ENCODE measurements at places on chromosomes 1 and 21.

- DNase-seq: no peak
Measured at GRCh38 chr1:178871551-178872320, 859 bp upstream of the ANGPTL1 start.

DNA sequence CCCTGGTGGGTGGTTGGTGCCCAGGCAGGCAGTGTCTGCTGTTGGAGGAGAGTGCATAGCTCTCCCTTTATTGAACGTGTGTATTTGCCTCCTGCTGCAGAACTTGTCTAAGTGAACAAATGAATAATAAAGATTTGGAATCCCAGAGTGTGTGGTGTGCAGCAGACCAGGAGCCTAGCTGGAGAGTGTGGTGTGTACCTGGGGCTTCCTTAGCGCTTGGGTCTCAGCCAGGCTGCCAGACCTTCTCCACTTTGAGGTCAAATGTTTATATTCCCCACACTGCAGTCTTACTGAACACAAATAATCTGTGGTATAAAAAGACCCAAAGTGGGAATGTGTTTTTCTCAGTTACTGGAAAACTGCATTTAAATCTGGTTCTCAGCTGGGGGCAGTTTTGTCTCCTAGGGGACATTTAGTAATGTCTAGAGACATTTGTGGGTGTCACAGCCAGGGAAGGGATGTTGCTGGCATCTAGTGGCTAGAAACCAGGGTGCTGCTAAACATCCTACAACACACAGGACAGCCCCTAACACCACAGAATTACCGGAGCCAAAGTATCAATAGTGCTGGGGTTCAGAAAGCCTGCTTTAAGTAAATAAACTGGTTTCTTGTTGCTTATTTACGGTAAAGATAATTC is 23.6 kb downstream of the SLC37A1 start:
- no peak for DNase-seq

DNA sequence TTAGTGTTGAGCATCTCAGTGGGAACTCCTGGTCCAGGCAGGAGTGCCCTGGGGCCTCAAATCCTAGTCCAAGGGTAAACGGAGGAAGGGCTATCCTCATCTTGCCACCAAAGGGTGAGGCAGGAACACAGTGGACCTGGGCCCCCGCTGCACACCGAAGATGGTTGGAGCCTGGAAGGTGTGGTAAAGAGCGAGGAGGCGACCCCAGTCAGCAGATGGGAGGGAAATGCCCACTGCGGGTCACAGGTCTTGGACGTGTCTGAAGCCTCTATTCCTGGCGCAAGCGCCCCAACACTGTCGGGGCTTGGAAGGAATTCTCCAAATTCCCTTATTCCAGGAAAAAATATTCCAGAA is 38.5 kb upstream of the SYNC start:
- DNase-seq: no peak

DNA sequence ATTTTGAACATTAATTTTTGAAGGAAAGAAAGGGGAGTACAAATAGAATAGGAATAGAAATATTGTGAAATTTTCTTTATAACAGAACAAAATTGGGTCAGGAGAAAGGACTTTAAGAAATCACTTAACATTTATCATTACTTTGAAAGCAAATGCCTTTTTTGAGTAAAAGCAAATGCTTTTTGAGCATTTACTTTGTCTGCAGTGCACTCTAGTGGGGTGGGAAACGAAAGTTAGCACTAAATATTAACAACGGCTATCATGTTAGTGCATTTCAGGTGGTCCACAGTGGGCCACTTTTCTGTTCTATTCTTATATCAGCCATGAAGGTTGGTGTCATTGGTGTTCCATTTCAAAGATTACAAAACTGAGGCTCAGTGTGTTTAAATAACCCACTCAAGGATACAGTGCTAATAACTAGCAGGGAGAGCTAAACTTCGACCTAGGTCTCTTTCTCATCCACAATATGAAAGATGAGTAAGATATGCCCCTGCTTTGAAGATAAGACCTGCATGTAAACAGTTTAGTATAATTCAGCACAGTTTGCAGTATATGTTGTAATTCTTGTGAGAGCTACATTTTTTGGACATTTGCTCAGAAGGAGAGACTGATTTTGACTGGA is 13.4 kb downstream of the LRRC8D start:
- DNase-seq: no peak

DNA sequence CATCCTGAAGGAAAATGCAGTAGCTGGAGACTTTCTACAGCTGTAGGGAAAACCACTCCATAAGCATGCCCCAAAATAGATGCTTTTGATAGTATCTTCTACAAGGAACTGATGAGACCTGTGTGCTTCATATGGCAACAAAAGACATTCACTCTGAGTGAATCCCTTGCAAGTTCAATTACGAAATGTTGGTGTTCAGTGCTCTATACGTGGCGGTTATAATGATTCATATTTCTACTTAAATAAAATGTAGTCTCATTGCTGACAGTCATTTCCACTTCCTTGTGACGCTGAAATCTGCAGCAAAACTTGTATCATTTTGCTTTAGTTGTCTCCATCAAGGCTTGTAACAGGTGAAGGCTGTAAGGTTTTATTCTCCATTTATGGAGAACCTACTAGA is 20.6 kb downstream of the TOR1AIP2 start:
- DNase-seq: no peak

DNA sequence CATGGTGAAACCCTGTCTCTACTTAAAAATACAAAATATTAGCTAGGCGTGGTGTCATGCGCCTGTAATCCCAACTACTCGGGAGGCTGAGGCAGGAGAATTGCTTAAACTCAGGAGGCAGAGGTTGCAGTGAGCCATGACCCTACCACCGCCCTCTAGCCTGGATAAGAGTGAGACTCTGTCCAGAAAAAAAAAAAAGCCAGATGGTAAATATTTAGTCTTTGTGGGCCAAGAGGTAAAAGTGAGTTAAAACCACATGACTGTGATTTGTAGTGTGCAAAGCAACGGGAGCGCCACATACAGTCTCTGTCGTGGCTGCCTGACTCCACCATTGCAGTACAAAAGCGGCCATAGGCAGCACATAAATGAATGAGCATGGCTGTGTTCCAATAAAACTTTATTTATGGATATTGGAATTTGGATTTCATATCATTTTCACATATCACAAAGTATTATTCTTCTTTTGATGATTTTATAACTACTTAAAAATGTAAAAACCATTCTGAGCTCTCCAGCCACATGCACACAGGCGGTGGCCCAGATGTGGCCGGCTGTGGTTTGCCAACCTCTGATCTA is 51.8 kb upstream of the CASZ1 start:
- DNase-seq: no peak

DNA sequence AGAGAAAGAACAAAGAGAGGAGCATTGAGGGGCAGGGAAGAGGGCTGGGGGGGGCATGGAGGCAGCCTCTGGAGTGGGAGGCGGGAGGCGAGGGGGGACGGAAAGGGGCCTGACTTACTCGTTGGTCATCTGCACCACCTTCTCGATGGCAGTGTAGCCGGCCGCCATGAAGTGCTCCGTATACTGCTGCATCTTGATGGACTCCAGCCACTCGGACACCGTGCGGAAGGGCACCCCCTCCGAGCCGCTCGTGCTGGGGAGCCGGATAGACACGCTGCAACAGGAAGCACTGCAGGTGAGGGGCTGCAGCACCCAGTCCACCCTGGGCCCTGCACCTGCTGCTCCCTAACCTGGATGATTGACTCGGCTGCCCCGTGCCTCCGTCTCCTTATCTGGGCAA is 26.6 kb downstream of the EPHA2 start:
- no peak for DNase-seq

- no peak for DNase-seq
Measured at GRCh38 chr1:93150729-93151128, 29.5 kb downstream of the TMED5 start.

GRCh38 chr1:238399558-238399957 is 508.8 kb upstream of the ZP4 start:
- DNase-seq: no peak

DNA sequence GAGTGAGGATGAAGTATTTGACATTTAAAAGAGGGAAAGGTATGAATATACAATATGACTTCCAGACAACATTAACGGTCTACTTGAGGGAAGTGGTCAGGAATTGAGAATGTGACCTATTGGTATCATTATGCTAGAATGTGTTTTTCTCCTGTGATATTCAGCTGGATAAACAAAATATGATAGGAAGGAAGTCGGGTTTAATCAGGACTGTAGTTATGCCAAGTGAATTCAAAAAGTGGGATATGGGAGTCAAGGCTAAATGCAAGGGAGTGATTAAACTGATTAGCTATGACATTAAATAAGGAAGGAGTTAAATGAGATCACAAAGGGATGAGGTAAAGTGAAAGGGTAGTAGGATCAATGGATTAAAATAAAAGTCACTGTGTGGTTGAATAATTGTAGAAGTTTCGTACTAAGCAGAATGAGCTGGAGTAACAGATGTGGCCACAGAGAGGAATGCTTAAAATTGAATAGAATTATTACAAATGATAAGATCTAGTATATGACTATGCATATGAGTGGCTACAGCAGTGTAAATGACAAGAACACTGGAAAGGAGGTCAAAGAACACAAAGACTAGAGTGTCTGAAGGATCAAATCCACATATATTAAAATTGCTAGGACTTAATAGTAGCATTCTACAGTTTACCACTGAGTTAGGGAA is 62.5 kb downstream of the TRIM33 start:
- DNase-seq: no peak

DNA sequence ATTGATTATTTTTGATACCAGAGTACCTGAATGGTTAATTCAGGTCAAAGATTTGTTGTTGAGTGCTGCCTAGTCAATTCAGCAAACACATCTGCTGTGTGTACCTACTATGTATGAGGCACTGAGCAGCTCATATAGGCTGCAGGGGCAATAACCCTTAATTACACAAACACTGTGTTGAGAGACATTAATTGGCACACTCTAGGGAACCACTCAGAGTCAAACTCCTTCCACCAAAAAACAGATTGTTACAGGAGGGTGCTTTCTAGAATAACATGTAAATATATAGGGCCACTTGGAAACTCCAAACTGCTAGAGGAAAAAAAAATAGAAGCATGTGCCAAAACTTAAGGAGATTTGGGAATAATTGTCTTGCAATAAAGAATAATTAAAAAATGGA is 31.3 kb downstream of the UBE2U start:
- no peak for DNase-seq

DNA sequence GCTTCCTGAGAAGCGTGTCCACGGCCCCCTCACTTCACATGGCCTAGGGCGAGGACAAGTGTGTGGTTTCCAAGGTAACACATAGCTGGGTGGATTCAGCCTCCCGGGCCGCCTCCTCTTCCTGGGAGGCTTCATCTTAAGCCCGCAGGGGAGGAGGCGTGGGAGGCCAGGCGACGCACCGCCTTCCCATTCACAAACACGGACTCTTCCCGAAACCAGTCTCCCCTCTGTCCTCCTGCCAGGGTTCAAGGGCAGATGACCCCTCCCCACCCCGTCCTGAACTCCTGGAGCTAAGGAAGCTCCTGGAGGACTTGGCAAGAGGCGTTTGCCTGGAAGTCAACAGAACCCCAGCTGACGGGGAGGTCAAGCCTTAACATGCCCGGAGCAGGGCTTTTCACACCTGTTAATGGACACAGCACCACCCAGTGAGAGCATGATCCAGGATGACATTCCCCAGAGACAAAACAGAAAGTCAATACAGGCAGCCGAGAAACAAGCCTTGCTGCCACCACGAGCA is 56.7 kb downstream of the KCNN3 start:
- no peak for DNase-seq

DNA sequence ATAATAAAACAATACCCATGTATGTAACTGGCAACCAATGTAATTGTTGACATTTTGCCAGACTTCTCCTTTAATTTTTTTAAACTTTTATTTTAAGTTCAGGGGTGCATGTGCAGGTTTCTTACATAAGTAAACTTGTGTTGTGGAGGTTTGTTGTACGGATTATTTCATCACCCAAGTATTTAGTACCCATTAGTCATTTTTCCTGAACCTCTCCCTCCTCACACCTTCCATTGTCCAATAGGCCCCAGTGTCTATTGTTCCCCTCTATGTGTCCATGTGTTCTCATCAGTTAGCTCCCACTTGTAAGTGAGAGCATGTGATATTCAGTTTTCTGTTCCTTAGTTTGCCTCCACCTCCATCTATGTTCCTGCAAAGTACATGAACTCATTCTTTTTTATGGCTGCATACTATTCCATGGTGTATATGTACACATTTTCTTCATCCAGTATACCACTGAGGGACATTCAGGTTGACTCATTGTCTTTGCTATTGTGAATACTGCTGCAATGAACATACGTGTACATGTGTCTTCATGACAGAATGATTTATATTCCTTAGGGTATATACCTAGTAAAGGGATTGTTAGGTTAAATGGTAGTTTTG is 6.7 kb downstream of the DEPDC1 start:
- DNase-seq: no peak

DNA sequence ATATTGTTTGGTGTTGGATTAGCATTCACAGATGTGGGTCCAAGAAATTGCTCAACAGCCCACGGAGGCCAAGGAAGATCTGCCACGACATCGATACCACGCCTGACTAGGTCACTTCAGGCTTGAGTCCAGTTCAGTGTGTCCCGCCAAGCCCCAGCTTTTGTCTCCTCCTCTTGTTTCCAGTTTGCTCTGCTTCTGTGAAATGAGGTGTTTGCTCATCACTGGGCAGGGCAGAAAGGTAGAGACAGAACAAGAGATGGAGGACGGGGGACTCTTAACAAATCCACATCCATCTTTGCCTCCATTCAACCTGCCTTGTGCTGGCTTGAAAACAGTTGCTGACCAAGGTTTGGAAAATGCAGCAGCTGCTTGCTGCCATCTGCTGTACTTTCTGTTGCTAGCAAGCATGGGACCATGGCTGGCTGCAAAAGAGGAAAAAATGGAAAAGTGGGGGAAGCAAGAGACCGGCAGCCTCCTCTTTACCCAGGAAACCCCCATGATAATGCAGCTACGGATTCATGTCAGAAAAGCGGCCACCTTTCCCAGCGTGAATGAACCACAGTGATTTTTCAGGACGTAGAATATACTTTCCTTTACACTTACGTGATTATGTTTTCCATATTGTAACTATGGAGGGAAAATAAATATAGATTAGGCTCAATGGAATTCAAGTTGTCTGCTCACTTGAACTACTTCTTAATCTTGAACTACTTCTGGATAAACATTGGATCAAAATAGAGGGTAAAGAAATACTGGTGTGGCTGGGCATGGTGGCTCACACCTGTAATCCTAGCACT is 80.2 kb upstream of the GREM2 start:
- DNase-seq: no peak

DNA sequence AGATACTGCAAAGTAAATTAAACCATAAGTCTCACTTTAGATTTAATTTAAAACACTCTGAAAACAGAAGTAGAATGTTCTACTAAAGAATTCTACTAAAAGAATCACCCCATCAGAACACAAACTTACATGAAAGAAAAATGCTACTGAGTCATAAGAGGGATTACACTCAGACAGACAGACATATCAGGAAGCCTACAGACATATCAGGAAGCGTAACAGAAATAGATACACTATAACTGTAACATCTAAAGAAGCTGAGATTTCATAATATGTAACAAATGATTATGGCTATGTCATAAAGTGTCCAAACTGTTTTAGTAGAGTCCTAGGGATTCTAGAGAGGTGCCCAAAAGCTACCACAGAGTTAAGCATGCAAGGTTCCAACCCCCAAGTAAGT is 23.9 kb downstream of the FOXJ3 start:
- no peak for DNase-seq

DNA sequence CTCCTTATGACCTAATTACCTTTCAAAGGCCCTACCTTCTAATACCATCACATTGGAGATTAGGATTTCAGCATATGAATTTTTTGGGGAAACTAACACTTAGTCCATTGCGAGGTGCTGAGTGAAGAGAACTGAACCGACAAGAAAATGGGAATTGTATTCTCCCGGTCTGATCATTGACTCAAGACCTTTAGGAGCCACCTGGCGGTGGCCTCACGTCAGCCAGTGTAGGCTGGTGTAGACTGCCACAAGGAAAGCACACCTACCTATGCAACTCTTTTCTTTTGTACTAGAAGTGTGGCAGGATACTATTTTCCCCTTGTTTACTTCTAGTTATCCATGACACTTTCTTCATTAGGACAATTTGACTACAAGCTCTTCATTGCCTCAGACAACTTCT is 333.5 kb upstream of the B3GALT2 start:
- DNase-seq: no peak
